ENCODE measurements at places on chromosomes 2 and 18.
A peak's percentile ranks its signal among the peaks of the same experiment; 100 is the strongest.

DNA sequence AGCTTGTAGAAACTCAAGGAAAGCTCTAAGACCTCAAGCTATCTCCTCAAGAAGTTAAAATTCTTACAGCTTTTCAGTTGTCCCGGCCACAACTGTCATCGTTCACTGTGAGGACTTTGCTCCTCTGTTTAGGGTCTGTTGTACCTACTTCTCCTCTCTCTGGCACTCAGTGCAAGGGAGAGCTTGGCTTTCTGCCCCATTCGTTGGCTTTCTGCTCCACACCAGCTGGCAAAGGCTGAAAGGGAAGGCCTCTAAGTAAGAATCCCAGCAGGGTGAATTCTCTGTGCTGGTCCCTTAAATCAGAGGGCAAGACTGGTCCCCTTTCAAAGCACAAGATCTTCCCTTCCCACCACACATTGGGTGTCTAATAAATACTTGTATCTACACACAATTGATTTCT lies 17.3 kb downstream of the ZBTB7C start:
- H3K27ac ChIP-seq = no peak overlapping the region
- no peak for DNase-seq
- peaks cover 74% of the 10 kb centered on the region for H3K27me3 ChIP-seq

GRCh38 chr18:66560094-66560493 lies 43.8 kb downstream of the CDH19 start:
- H3K27ac ChIP-seq = no peak overlapping the region
- no peaks in the 10 kb centered on the region for H3K27me3 ChIP-seq
- H3K36me3 ChIP-seq = no peaks in the 10 kb centered on the region
- DNase-seq = no peak

DNA sequence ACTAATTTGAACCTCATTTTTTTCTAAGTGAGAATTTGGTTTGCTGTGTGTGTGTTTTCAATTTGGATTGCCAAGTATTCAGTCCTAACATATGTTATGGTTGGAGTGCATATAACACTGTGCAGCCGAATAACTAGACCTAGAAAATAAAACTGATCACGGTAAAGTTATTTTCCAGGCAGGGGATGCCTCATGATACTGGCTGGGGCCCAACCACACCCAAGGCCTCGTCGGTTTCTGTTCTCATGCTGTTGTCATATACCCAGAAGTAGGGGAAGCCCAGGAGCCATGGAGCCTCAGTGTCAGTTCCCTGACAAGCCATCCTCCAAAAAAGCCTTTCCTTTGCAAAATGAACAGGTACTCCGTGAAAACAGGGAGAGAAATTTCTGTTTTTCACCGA lies 160.2 kb downstream of the GBX2 start:
- no peak for DNase-seq
- H3K27me3 ChIP-seq = peaks cover 5% of the 10 kb centered on the region
- no peak overlapping the region for H3K27ac ChIP-seq
- H3K4me3 ChIP-seq = no peak overlapping the region
- no peaks in the 10 kb centered on the region for H3K36me3 ChIP-seq

GRCh38 chr2:131673400-131674173 lies 145.9 kb downstream of the CCDC74A start:
- DNase-seq = peak; percentile 51
- peaks cover 37% of the 10 kb centered on the region for H3K27me3 ChIP-seq
- no peak overlapping the region for H3K4me3 ChIP-seq

GRCh38 chr2:19786408-19787058 lies 115.2 kb downstream of the TTC32 start:
- H3K4me3 ChIP-seq = no peak overlapping the region
- no peaks in the 10 kb centered on the region for H3K36me3 ChIP-seq
- H3K27ac ChIP-seq = no peak overlapping the region
- H3K4me1 ChIP-seq = no peaks in the 10 kb centered on the region

GRCh38 chr2:133835821-133836619 lies 267.8 kb upstream of the NCKAP5 start:
- H3K36me3 ChIP-seq = no peaks in the 10 kb centered on the region
- no peaks in the 10 kb centered on the region for H3K27me3 ChIP-seq
- H3K4me3 ChIP-seq = no peak overlapping the region

DNA sequence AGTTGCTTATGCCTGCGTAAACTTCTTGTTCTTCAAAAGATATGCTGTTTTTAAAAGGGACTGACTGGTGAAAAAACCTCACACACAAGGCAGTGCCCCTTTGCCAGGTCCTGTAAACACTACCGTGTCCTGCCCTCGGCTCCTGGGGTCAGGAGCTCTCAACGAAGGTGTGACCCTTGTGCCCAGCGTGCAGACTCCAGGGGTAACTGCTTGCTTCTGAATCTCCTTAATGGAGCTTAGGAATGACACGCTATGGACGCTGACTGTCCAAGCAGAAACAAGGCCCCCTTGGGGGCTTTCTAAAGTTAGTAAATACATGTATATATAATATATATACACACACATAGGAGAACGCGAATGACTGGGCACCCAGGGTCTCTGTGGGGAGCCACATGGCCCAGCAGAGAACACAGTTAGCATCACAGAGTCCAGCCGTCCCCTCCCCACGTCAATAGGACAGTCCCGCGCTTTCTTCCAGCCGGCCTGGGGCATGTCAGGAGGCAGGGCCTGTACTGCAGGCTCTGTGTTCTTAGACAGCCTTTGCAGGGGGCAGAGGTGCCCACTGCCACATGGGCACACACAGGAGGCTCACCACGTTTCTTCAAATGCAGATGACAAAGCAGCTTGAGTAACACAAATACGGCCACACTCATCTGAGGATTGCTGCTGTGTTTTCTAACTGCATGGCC lies 96.1 kb downstream of the HDAC4 start:
- peaks cover 46% of the 10 kb centered on the region for H3K4me1 ChIP-seq
- peaks cover under 1% of the 10 kb centered on the region for H3K36me3 ChIP-seq
- DNase-seq = no peak
- H3K27ac ChIP-seq = no peak overlapping the region
- no peaks in the 10 kb centered on the region for H3K27me3 ChIP-seq
- no peak overlapping the region for H3K4me3 ChIP-seq

- H3K27ac ChIP-seq = no peak overlapping the region
- DNase-seq = no peak
- H3K4me3 ChIP-seq = no peak overlapping the region
- peaks cover 2% of the 10 kb centered on the region for H3K36me3 ChIP-seq
- peaks cover 34% of the 10 kb centered on the region for H3K27me3 ChIP-seq
Measured at GRCh38 chr2:127680706-127681287, 5.5 kb upstream of the LIMS2 start.

DNA sequence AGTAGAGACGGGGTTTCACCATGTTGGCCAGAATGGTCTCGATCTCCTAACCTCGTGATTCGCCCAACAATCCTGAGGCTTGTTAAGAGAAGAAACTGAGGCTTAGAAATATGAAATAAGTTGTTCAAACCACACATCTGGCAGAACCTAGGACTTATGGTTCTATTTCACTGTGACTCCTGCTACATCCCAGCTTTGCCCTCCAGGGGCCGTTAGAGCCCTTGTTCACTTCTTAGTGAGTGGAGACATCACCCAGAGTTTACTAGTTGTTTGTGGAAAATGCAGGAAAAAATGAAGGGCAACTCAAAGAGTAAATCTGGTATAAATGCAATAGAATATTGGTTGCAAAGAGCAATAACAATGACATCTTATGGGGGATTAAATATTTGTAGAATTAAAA lies 43.9 kb downstream of the MARCHF4 start:
- H3K4me3 ChIP-seq = no peak overlapping the region
- H3K4me1 ChIP-seq = no peaks in the 10 kb centered on the region
- H3K27me3 ChIP-seq = peaks cover 3% of the 10 kb centered on the region

DNA sequence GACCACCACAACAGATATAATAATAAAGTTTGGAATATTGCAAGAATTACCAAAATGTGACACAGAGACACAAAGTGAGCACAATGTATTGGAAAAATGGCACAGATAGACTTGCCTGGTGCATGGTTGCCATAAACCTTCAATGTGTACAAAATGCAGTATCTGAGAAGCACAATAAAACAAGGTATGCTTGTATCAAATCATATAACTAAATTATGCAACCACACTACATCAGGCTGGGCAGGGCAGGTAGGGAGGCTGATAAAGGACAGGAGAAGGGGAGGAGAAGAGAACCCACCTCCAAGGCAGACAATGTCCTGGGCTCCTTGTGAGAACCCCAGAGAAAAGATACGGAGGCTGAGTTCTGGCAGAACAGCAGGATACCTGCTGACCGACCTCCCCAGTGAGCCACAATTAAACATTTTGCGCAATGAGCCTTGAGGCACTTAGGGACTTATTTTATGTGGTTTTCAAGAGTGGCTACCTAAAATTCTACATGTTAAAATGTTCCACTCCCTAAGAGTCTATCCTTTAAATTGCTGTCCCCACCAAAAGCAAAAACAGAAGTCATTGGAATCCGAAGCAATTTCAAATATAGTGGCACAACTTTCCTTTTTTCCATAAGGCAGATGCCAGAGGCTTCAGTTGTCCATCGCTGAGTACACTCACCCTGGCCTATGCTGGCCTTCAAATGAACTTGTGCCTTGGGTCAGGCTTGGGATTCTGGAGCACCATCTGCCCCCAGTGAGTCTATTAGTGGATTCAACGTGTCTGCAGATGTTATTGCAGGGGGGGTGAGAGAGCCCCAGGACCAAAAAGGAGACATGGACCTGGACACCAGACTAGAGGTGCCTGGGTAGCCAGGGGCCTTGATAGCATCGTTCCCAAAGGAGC lies 16.8 kb downstream of the WDFY1 start:
- peaks cover 59% of the 10 kb centered on the region for H3K4me1 ChIP-seq
- H3K27me3 ChIP-seq = no peaks in the 10 kb centered on the region
- DNase-seq = no peak
- peak overlapping the region; percentile 54 for H3K27ac ChIP-seq
- H3K4me3 ChIP-seq = no peak overlapping the region

GRCh38 chr2:136246086-136246669 lies 128.2 kb upstream of the CXCR4 start:
- H3K27ac ChIP-seq = no peak overlapping the region
- H3K4me1 ChIP-seq = peaks cover 20% of the 10 kb centered on the region
- H3K27me3 ChIP-seq = no peaks in the 10 kb centered on the region
- H3K36me3 ChIP-seq = no peaks in the 10 kb centered on the region
- no peak for DNase-seq

DNA sequence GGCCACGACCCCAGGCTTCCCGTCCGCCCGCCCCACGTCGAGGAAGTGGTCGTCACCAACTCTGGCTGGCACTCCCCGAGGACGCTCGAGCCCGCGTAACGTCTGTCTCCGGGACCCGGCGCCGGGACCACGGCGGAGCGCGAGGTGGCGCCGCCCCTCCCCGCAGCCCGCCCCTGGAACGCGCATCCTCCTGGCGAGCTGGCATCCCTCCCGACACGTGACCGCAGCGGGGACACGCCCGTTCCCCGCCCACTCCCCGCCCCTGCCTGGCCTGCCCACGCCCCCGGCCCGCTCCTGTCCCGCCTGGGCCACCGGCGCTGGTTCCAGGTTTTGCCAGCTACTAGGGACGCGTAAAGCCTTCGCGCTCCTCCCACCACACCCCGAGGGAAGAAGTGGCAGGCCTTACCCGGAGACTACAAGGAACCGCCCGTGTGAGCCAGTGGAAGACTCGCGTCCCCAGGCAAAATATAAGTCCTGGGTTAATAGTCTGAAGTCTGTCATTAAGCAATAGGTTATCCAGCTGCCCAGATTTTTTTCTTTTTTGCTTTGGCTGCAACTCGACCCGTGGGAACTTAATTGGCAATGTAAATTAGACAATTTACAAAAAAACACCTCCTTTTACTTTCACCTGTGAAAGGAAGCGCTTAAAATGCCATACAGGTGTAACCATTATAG lies at the start of gene OSBPL1A:
Gene OSBPL1A (minus strand): TSS at position 131 of the 675 bp plus-strand sequence. CDS start 20,291 bp downstream, outside the sequence.
- no peaks in the 10 kb centered on the region for H3K36me3 ChIP-seq
- peak within 1 kb of the TSS; percentile 85 for H3K4me3 ChIP-seq
- peak; percentile 85 for DNase-seq
- H3K27ac ChIP-seq = peak within 1 kb of the TSS; percentile 60
- H3K27me3 ChIP-seq = peaks cover 23% of the 10 kb centered on the region
- peaks cover 15% of the 10 kb centered on the region for H3K4me1 ChIP-seq

GRCh38 chr18:49608366-49609255 lies 46.8 kb downstream of the LIPG start:
- H3K4me3 ChIP-seq = no peak overlapping the region
- peaks cover 22% of the 10 kb centered on the region for H3K27me3 ChIP-seq
- H3K27ac ChIP-seq = no peak overlapping the region
- no peak for DNase-seq

DNA sequence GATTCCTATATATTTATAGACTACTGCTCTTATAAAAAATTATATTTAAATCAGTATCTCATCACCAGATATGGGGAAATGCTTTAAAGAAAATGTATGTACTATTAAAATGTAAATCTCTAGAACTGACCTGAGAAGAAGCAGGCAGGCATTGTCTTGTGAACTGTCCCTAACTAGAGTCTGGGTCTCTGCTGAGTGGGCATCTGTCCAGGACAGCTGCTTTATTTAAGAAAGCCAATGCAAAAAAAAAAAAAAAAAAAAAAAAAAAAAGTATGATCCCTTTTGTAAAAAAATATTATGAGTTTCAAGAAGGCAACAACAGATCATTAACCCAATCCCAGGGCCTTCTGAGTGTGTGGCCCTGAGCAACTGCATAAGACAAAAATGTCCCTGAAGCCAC lies 66.0 kb downstream of the PAX3 start:
- H3K27me3 ChIP-seq = no peaks in the 10 kb centered on the region
- no peak for DNase-seq
- H3K36me3 ChIP-seq = no peaks in the 10 kb centered on the region
- no peak overlapping the region for H3K4me3 ChIP-seq
- no peak overlapping the region for H3K27ac ChIP-seq
- H3K4me1 ChIP-seq = no peaks in the 10 kb centered on the region

DNA sequence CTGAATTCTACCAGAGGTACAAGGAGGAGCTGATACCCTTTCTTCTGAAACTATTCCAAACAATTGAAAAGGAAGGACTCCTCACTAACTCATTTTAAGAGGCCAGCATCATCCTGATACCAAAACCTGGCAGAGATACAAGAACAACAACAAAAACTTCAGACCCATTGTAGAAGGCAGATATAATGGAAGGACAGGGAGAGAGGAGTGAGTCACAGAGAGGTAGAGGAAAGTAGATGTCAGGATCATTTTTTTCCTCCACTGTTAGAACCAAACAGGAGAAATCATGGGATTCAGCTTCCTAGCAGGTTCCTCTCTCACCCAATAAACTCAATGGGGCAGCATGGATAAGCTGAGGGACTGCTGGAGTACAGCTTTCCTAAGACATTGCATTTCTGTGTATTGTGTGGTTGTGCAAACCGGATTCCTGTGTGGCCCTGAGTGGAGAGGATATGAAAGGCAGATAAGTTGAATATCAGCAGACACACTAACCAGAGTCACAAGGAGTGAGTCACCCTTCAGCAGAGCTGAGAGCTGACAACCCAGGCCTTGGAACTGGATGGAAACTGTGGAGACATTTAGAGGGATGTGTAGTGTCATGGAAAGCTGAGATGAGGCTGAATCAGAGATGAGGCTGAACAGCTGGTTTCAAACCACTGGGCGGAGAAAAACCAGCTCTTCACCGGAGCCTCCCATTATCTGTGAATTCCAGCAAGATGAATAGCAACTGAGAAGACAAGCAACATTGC lies 60.9 kb upstream of the MMADHC start:
- no peaks in the 10 kb centered on the region for H3K36me3 ChIP-seq
- no peaks in the 10 kb centered on the region for H3K27me3 ChIP-seq
- H3K4me3 ChIP-seq = no peak overlapping the region
- H3K27ac ChIP-seq = no peak overlapping the region
